Type B pancreatic cell (in vitro differentiated cells): ENCODE measurements at places on chromosomes 13 and 19. TPM values are rescaled to one million over a fixed set of nuclear protein-coding genes. Genes with fewer than 3 reads are reported as not detected.

GRCh38 chr19:33687481-33688170 is 65.9 kb downstream of the CHST8 start:
- DNase-seq: no peak

GRCh38 chr13:29722415-29722814 is 126.9 kb upstream of the SLC7A1 start:
- DNase-seq: no peak

GRCh38 chr19:571566-571974 is 826 bp upstream of the BSG start:
- DNase-seq: no peak

DNA sequence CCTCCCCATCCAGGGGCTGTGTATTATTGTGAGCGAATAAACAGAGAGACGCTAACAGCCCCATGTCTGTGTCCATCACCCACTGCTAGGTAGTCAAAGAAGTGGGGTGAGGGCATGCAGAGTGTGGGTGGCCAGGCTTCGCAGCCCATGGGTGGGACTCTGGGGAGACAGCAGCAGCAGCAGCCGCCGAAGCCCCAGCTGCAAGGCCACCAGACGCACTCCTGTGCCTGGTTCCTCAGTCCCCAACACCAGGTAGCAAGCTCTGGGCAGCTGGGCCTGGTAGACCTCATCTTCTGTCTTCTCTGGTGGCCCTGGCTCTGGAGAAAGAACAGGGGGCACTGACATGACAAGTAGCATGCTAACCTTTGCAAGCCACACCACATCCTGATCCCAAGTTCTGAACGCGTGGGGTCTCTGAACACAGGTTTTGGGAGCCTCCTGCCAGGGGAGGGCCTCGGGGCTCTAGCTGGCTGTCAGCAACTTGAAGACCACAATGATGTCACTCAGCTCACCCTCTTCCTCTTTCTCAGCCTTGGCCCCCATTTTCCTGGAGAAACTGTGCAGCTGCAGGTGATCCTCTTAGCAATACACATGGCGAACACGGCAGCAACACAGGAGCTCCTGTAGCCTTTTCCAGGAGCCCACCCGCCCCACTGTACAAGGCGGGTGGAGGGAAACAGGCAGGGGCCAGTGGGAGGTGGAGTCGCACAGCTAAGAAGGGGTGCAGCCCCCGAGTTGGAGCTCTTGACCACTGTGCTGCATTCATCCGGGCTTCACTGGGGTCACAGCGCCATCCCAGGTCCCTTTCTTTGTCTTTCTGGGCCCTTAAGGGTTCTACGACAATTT is 5.8 kb downstream of the FUZ start:
- no peak for DNase-seq

GRCh38 chr13:83549671-83550070 is 332.6 kb downstream of the SLITRK1 start:
- DNase-seq: no peak

DNA sequence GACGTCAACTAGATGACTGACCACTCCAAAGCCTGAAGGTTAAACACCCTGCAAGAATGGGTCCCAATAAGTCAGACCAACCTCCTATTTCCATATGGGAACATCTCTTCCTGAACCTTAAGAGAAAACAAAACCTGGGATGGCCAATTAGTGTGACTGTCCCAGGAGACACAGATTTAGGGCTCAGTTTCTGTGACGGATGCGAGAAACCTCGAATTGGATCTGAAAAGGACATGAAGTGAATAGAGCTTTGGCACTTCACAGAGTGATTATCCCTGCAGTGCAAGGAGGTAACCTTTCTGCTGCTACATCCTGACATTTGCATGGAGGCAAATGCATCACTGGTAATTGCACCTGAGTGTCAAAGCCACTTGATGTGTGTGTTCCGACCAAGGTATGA is 442.2 kb upstream of the KLF12 start:
- no peak for DNase-seq

DNA sequence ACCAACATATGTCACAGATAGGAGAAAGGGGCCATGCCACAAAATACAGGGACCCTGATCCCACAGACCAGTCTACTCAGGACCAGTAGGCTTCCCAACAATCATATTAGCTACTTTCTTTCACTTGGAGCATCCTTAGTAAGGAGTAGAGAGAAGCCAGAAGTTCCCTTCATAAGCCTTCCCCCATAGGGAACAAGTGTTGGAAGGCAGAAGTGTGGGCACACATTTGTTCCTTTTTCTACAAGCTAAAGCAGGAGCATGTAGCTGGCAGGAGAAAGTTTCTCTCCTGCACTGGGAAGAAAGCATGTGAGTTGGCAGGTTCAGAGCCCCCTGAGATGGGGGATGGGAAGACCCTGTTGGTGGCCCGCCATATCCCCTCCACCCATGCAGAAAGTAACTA is 165.4 kb downstream of the KCTD12 start:
- DNase-seq: no peak

GRCh38 chr13:40992678-40993518 is 26.2 kb downstream of the ELF1 start:
- no peak for DNase-seq

- peak; percentile 90 for DNase-seq
Measured at GRCh38 chr19:49150106-49150943, 4.9 kb downstream of the HRC start.

DNA sequence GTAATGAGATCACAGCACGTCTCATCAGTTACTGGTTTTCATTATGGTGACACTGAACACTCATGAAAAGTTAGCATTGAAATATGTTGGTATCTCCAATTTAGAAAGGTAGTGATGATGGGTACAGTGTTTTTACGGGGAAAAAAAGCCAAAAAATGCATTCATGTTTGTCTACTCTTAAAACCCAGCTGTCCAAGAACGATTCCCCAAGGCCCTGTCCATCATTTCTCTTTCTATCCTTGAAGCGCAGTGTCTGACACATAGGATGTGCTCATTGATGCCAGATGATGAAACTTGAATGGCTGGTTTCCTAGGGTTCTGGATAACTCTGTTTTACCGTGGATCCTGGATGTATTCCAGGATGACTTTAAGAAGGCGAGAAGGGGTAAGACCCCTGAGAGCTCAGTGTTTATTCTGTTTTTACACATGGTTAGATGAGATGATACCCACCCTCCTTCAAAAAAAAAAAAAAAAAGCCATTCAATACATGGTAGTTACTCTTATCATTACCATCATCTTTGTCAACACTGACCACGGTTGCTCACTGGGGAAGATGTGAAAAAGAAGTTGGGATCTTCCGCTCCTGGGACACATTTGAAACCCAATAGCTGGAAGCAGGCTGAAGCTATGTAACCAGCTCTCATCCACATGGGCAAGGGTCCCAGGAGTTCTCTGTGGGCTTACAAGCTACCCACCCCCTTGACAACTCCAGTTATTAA is 22.5 kb downstream of the SERP2 start:
- no peak for DNase-seq

GRCh38 chr19:41144403-41144802 is 30.2 kb downstream of the CYP2F1 start:
- no peak for DNase-seq

- no peak for DNase-seq
Measured at GRCh38 chr19:6354098-6354674, 7.1 kb upstream of the CLPP start.

DNA sequence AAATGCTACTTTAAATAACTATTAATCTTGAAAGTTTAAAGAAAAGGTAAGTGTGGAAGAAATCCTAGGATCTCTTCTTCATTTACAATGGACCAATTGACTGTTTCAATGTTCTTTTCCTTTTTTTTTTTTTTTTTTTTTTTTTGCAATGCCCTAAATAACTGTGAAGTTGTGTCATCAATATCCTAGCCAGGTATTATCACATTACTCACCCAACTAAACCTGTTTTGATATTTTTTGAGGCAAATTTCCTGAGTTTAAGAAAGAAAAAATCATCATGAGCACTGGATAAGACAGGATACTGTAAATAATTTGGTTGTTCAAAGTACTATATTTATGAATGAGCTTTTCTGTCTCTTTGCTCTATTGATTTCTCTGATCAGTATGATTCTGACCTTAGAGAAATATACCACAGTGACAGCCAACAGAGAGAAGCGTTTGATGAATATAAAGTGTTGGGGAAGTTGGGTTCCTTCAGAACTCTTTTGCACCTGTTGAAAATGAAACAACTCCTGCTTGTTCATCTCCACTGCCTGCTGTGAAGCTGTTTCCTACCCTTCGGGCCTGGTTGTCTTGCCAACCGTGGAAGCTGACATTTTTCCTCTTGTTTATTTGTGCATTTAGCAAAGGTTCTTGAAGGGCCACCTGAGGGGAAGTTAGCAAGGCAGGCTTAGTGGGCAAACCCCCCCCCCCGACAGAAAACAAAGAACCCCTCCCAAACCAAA is 1220.5 kb upstream of the SLC10A2 start:
- DNase-seq: no peak

DNA sequence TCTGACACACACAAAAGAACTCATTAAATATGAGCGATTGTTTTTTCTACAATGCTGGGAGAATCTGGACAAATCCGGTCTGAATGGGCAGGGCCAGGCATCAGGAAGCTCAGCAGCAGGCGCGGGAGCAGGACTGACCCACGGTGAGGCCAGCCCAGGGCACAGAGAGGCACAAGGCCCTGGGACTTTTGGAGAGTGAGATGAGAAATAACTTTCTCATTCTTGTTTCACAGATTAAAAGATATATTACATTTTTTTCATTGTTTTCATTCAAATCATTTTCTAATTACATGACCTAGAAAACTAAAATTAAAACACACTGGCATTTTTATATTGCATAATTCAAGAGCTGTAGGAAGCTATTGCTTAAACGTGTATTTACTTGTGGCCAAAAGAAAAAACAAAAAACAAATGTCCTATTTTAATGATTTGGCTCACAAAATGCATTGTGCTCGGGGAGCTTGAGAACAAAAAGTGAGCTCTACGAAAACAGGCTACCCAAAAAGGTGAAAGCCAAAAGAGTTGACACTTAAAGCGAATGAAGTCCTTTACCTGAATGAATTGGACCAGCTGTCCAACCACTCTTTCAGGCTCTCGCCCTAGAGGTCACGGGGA is 133.1 kb downstream of the TNFRSF19 start:
- DNase-seq: no peak

DNA sequence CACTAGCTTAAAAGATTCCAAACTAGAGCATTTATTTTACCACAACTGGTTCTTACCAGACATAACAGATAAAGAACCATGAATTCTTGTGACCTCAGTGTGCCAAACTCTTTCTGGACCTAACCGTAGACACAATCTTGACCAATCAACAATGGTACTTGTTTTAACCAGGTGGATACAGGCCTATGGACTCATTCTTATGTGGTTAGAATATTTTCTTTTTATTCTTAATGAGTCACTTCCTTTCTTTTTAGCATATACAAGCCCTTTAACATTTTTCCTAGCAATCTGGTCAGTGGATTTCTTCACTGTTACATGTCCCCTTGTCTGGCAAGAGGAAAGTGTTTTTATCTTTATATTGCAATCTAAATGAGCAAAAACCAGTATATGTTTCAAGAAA is 792.1 kb upstream of the SPRY2 start:
- no peak for DNase-seq

- DNase-seq: no peak
Measured at GRCh38 chr19:32206065-32206464, 139.3 kb upstream of the ZNF507 start.

DNA sequence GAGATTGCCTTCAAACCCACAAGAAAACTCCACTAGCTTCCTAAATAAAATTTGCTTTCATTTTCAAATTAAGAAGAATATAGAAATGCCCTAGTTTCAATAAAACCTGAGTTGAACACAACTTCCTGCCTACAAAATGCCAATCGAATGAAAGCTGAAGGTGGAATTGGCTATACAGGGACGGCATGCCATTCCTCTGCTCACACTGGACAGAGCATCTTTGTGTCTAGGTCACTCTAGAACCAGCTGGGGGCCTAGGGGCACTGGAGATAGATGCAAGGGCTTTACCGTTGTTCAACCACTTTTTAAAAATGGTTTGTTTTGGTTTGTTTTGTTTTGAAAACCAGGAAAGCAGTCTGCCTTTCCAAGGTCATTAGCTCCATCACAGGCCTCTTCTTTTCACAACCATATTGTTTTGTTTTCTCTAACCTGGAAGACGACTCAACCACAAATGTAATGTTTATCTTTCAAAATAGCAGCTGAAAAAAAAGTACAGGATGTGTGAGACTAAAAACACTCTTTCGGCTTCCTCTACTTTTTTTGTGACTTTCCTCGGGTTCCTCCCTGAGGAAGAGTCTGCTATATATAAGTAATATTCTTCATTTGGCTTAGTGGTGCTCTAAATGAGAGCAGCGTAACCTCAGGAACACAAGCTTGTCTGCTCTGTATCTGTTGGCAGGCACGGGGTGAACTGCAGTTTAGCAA is 11.9 kb upstream of the ITM2B start:
- no peak for DNase-seq

- no peak for DNase-seq
Measured at GRCh38 chr13:74064805-74065312, 69.3 kb downstream of the KLF12 start.

DNA sequence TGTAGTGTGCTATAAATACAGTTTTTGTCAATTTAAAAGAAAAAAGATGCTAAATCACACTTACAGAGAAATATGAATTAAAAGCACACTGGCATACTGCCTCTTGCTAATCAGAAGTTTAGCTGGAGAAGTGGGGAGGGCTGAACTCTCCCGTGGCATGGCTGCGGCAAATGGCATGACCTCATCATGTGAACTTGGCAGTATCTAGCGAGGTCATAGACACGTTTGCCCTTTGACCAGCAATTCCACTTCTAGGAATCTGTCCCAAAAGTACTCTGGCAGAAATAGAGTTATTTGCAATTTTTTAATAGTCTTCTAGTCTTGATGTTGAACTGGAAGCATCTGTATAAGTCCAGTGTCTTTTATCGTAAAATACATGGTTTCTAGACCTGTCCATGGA is 42.0 kb upstream of the MCF2L start:
- DNase-seq: no peak

- no peak for DNase-seq
Measured at GRCh38 chr13:72153272-72153671, 286.3 kb upstream of the DACH1 start.

GRCh38 chr13:45242070-45242469 is 41.2 kb upstream of the KCTD4 start:
- no peak for DNase-seq

The SLC7A10 gene
- total RNA-seq: 0.68 TPM in 1 of 2 replicates, not detected in the other

The KLF1 gene
- not detected in 2 replicates for total RNA-seq

The KLK12 gene
- 0.83 and 1.6 TPM in 2 replicates for total RNA-seq

The DPY19L3 gene
- total RNA-seq: 25.5 and 75.2 TPM in 2 replicates

The AKT1S1 gene
- total RNA-seq: 35.8 and 40.1 TPM in 2 replicates

The ZNF331 gene
- total RNA-seq: 13.7 and 25.7 TPM in 2 replicates

The CYSLTR2 gene
- total RNA-seq: 4.7 and 6.1 TPM in 2 replicates

The ELSPBP1 gene
- not detected in 2 replicates for total RNA-seq

The ZNF253 gene
- 22.6 and 36.6 TPM in 2 replicates for total RNA-seq

The TPTE2 gene
- not detected in 2 replicates for total RNA-seq

The C1QTNF9 gene
- not detected in 2 replicates for total RNA-seq
